ENCODE measurements at places on chromosomes 4 and X.

DNA sequence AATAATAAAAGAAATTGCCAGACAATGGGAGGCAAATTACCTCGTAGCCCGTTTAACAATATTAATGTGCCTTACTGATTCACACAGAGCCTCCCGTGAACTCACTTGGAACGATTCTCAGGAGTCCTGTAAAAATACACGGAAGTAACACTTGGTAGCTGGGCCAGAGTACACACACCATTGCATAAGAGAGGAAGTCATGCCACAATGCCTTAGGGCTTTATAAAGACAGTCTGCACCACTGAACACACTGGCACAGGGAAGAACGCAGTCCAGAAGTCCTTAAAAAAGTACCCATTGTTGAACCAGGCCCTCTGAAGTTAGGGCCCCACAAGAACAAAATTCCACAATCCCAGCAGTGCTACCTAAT, 15.1 kb downstream of the SLC2A9 start:
- no peak for DNase-seq

- no peak for DNase-seq
Measured at GRCh38 chr4:139118365-139118764, 58.7 kb downstream of the ELF2 start.

GRCh38 chr4:75786526-75786925, 62.1 kb downstream of the USO1 start:
- DNase-seq: no peak

DNA sequence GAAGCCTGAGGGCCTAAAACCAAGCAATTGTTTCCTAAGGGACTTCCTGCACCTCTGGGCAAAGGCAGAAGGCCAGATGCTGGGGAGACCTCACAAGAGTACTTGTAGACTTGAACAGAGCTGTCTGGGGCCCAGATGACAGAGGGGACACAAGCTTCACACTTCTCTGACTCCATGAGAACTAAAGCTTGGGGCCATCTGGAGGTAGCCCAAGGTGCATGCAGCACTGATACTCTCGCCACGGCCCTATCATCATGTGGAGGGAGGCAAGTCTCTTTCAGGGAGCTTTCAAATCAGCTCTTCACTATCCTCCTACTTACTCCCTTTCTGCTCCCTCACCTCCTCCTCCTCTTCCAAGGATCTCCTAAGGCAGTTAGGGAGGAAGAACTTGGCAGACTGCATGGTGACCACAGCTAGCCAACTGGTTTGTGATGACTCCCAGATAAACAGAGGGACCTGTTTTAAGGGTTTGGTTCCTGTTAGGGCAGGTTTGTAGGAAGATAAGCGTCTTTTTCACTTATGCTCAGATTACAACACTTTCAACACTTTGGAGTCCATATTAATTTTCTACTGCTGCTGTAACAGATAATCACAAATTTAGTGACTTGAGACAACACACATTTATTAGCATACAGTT, 23.8 kb downstream of the MSL3 start:
- DNase-seq: no peak

GRCh38 chr4:8401665-8402064, 38.9 kb downstream of the ACOX3 start:
- DNase-seq: no peak
